ENCODE measurements at places on chromosomes 16 and 17.

GRCh38 chr17:80991645-80992076 lies at the start of gene CHMP6:
Gene CHMP6 (plus strand): TSS chr17:80991841. CDS start chr17:80991919, 78 bp downstream.
- DNase-seq: peak; percentile 65

GRCh38 chr17:83128306-83129240 lies 49.2 kb downstream of the METRNL start:
- no peak for DNase-seq

- no peak for DNase-seq
Measured at GRCh38 chr16:9384141-9384540, 292.7 kb downstream of the HAPSTR1 start.

DNA sequence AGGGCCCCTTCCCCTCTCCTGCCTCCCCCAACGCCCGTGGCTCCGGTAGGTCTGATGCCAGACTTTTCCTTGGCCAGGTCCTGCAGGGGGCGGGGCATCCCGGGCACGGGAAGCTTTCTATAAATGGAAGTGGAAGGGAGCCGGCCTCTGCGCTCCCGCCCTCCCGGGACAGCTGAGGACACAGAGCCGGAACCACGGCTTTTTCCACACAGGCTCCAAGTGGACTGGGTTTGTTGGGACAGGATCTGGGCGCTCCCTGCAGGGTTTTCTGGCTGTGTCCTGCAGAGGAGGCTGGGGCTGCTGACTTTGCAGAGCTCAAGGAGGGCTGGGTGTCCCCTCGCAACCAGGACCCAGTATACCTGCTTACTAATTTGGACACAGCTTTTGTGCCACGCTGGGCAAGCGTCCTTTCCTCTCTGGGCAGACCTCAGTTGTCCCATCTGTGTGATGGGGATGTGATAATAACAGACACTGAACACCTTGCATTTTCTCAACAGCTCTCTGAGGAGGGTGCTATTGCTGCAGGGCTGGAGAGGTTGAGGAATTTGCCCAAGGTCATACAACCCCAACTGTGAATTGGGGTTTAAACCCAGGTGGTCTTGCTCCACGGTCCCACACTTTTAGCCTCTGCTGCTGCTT lies 1.8 kb downstream of the TNS4 start:
- DNase-seq: no peak

DNA sequence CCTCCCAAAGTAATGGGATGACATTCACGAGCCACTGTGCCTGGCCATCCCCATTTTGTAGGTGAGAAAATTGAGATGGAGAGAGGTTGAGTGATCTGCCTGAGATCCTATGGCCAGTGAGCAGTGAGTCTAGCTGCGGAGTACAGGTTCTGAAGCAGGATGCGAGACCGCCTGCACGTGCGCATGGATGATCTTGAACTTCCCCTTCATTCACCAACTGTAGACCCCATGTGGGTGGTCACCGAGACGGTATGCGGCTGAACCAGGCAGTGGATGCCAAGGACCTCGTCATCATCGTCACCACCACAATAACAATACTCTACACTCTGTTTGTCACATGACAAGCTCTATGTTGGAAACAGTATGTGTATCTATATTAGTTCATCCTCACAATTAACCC lies 6.2 kb upstream of the SPNS3 start:
- DNase-seq: no peak

DNA sequence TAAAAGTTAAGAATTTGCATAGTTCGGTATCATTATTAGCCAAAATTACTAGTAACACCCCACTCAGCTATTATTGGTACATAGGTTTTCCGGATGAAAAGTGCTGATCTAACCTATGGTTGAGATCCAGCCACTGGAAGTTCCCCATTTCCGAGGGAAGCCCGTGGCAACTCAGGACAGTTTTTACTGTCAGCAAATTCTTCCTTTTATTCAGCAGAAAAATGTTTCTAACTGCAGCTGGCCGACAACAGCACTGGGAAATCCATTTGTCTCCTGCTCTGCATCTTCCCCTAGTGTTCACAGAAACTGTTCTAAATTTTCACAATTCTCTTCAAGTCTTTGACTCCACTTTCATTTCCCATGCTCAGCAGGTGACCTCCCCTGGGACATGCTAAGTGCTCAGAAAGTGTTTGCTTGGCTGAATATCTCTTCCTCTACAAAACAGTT lies 15.5 kb upstream of the MMD start:
- DNase-seq: peak; percentile 74

GRCh38 chr17:42783062-42783790 lies 2.8 kb downstream of the WNK4 start:
- DNase-seq: no peak

- DNase-seq: no peak
Measured at GRCh38 chr17:62950067-62950466, 16.0 kb upstream of the TANC2 start.

Data from inflammatory macrophage treated with lipopolysaccharide for 1 hour (primary cell).